ENCODE measurements at places on chromosomes 12 and 14. TPM values are rescaled to one million over a fixed set of nuclear protein-coding genes. Genes with fewer than 3 reads are reported as not detected.

GRCh38 chr14:103408491-103409155 is 23.4 kb downstream of the MARK3 start:
- H3K27ac ChIP-seq, result no peak overlapping the region
- no peaks in the 10 kb centered on the region for H3K27me3 ChIP-seq
- no peak overlapping the region for H3K4me3 ChIP-seq
- DNase-seq, result no peak
- peaks cover 36% of the 10 kb centered on the region for H3K36me3 ChIP-seq

DNA sequence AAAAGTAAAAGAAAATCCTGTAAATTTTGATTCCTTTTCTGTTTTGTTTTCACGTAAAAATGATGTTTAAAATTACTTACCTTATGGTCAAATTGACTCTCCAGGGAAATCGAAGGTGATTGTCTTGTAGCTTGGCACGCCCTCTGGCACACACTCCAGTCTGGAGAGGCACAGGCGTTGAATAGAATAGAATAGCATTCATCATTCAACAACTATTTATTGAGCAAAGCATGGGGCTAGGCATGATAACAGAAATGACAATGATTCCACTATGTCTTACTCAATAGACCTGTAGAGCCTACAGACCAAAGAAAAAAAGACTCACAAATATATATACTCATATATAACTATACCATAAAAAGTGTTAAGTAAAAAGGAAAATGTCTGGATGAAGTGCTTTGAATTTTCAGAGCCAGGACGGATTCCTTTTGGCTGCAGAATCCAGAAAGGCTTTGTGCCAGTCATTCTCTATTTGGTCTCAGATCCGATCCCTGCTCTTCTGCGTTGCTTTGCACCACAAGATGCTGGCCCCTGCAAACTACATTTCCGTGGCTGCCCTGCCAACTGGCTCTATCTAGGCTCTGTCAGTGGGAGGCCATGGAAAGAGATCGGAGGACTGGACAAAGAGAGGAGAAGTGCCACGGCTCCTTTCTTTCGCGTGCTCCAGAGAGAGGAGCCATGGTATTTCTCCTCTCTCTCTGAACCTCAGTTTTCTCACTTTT is 231.8 kb downstream of the CRADD start:
- DNase-seq, result no peak
- H3K36me3 ChIP-seq, result no peaks in the 10 kb centered on the region
- no peak overlapping the region for H3K27ac ChIP-seq
- no peaks in the 10 kb centered on the region for H3K4me1 ChIP-seq

- H3K27ac ChIP-seq, result no peak overlapping the region
- peak overlapping the region; percentile 66 for H3K4me3 ChIP-seq
- peaks cover 72% of the 10 kb centered on the region for H3K27me3 ChIP-seq
These were observed 324 bp upstream of the HOXC9 start for GRCh38 chr12:53999559-54000115.

GRCh38 chr14:56193347-56193746 is 75.1 kb downstream of the PELI2 start:
- H3K4me3 ChIP-seq, result no peak overlapping the region
- H3K27ac ChIP-seq, result no peak overlapping the region
- no peak for DNase-seq
- H3K4me1 ChIP-seq, result no peaks in the 10 kb centered on the region

GRCh38 chr12:70486588-70486987 is 120.5 kb downstream of the KCNMB4 start:
- H3K4me1 ChIP-seq, result no peaks in the 10 kb centered on the region
- no peak overlapping the region for H3K27ac ChIP-seq
- H3K36me3 ChIP-seq, result no peaks in the 10 kb centered on the region
- H3K27me3 ChIP-seq, result no peaks in the 10 kb centered on the region
- H3K4me3 ChIP-seq, result no peak overlapping the region

- H3K4me3 ChIP-seq, result no peak overlapping the region
- H3K27me3 ChIP-seq, result no peaks in the 10 kb centered on the region
- H3K4me1 ChIP-seq, result no peaks in the 10 kb centered on the region
- no peaks in the 10 kb centered on the region for H3K36me3 ChIP-seq
- H3K27ac ChIP-seq, result no peak overlapping the region
These were observed 54.8 kb upstream of the C14orf180 start for GRCh38 chr14:104524726-104525125.

DNA sequence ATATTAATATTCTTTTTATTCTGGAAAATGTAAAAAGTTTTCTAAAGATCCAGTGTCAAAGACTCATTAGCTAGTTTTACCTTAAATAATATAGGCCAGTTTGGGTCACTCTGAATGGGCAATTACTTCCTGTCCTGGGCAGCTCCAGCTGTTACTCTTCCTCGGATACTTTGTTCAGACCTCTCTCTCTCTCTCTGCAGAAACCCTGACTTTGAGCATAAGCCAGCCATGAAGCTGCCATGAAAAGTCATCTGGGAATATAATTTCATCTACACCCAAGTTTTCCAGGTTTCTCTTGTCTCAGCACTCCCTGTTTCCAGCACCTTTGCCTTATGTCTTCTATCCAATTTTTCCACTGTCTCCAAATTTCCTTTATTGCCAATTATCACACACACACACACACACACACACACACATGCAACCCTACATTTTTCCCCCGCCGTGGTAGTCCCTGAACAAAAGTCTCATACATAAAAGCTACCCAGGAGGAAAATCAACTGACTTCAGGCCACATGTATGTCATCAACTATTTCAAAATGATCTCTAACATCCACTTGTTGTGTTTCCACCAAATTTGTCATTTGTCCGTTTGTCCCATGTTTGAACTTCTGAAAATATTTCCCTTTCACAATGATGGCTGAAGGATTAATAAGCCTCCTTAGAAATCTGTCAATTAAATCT is 318.1 kb downstream of the SSPN start:
- H3K4me3 ChIP-seq, result no peak overlapping the region
- H3K36me3 ChIP-seq, result peaks cover 3% of the 10 kb centered on the region
- no peak overlapping the region for H3K27ac ChIP-seq
- DNase-seq, result no peak
- H3K4me1 ChIP-seq, result peaks cover 11% of the 10 kb centered on the region

GRCh38 chr12:79071498-79071897 is 206.9 kb downstream of the SYT1 start:
- H3K27ac ChIP-seq, result no peak overlapping the region
- no peak for DNase-seq
- no peaks in the 10 kb centered on the region for H3K36me3 ChIP-seq

DNA sequence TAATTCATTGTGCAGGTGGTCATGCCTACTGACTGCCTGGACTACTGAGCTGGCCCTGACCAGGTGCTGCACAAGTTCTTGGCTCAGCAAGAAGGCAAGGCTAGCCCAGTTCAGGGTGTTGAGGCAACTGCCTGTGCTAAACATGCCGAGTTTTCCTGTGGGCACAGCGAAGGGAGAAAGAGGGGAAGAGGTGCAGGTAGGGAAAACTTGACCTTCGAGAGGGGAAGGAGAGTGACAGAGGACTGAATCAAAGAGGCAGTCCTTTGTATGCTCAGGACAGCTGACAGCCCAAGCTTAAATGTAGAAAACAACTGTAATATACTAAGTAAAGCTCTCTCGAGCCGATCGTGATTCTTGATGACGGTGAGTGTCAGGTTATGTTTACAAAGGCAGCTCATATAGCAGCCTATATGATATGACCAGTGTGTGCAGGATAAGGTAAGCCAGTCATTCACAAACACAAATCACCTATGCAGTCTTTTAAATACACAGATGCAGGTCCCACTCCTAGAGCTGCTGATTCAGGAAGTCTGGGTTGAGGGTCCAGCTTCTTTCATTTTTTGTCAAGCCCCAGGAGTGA is 2.6 kb downstream of the IRAK3 start:
- H3K27ac ChIP-seq, result no peak overlapping the region
- H3K27me3 ChIP-seq, result 0 out of 2 replicates have a peak, but pooled peaks cover 2% of the 10 kb centered on the region
- H3K4me3 ChIP-seq, result no peak overlapping the region
- H3K36me3 ChIP-seq, result no peaks in the 10 kb centered on the region

DNA sequence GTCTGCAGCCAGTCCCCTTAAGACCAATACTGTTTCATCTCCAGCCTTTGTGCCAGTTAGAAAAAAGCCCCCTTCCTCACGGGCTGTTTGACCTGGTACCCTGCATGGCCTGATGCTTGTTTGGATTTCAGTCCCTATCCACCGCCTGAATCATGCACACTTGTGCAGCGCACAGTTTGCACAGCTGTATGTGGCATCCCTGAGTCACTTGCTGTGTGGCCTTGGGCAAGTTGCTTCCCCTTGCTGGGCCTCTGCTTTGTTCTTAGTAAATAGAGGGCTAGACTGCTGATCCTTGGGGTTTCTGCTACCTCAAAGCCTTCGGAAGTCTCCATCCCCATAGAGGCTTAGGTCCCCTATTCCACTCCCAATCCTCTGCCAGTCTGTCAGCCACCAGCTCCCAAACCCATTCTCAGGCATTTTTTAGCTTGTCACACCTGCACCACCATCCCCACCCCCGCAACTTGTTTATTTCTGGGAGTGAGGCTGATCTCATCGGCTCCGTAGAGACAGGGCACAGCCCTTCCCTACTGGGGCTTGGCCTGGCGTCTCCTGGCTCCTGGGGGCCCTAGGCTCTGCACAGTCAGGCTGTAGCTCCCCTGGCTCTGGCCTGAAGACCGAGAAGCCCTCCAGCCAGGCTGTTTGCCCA is 8.8 kb downstream of the KRT80 start:
- no peak overlapping the region for H3K4me3 ChIP-seq
- DNase-seq, result no peak
- H3K27me3 ChIP-seq, result no peaks in the 10 kb centered on the region

DNA sequence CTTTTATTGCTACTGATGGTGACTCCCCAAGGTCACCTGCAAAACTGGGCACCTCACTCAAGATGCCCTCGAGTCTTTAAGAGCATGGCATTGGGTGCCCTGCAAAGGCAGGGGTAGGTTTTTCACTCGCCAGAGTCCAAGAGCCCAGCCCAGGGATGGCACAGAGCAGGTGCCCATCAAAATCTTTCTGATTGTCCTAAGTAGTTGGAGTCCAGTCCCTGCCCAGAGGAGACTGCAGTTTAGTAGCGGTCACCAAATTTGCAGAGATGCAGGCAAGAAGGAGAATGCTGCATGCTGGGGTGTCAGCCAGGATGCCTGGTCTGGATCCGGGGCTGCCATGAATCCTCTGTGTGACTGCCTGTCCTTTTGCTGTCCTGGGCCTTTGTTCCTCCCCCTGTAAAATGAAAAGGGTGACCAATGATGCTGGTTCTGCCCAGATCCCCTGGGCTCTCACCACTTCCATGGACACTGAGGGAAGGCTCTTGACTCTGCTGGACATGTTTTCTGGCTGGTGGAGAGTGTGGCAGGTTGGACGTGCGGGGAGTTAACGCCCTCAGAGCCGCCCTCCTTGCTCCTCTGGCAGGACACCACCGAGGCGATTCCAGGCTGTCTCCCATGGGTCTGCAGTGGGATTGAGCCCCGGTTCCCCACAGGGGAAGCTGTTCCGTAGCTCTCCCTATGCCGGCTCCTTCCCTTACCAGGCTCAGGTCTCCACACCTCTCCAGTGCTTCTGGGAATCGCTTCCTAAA is 41.3 kb downstream of the DLK1 start:
- H3K27me3 ChIP-seq, result no peaks in the 10 kb centered on the region
- H3K4me3 ChIP-seq, result no peak overlapping the region
- peaks cover 37% of the 10 kb centered on the region for H3K4me1 ChIP-seq
- H3K27ac ChIP-seq, result no peak overlapping the region

DNA sequence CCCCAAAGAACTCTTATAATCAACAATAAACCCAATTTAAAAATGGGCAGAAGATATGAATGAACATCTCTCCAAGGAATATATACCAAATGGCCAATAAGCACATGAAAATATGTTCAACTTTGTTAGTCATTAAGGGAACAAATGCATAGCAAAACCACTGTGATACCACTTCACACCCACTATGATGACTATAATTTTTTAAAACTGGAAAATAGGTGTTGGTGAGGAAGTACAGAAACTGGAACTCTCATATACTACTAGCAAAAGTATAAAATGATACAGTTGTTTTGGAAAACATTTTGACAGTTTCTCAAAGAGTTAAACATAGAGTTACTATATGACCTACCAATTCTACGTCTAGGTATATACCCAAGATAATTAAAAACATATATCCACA is 9.4 kb upstream of the HEATR5A start:
- H3K36me3 ChIP-seq, result no peaks in the 10 kb centered on the region
- H3K27ac ChIP-seq, result no peak overlapping the region
- H3K4me3 ChIP-seq, result no peak overlapping the region
- peaks cover 8% of the 10 kb centered on the region for H3K4me1 ChIP-seq

- no peak overlapping the region for H3K27ac ChIP-seq
- H3K4me1 ChIP-seq, result peaks cover 25% of the 10 kb centered on the region
- H3K36me3 ChIP-seq, result peaks cover 4% of the 10 kb centered on the region
- no peak overlapping the region for H3K4me3 ChIP-seq
These were observed 7.6 kb downstream of the ARL6IP4 start for GRCh38 chr12:122988036-122988435.

GRCh38 chr14:22497671-22498093 is 91.3 kb downstream of the DAD1 start:
- no peak overlapping the region for H3K4me3 ChIP-seq
- no peak overlapping the region for H3K27ac ChIP-seq
- DNase-seq, result no peak
- no peaks in the 10 kb centered on the region for H3K4me1 ChIP-seq
- H3K36me3 ChIP-seq, result no peaks in the 10 kb centered on the region

GRCh38 chr14:27320261-27320660 is 722.4 kb upstream of the NOVA1 start:
- H3K4me3 ChIP-seq, result no peak overlapping the region
- DNase-seq, result no peak
- no peak overlapping the region for H3K27ac ChIP-seq
- no peaks in the 10 kb centered on the region for H3K4me1 ChIP-seq
- no peaks in the 10 kb centered on the region for H3K36me3 ChIP-seq
- H3K27me3 ChIP-seq, result no peaks in the 10 kb centered on the region

GRCh38 chr12:121300083-121300819 is 3.7 kb upstream of the CAMKK2 start:
- H3K4me1 ChIP-seq, result peaks cover 31% of the 10 kb centered on the region
- no peaks in the 10 kb centered on the region for H3K27me3 ChIP-seq
- no peaks in the 10 kb centered on the region for H3K36me3 ChIP-seq
- no peak overlapping the region for H3K4me3 ChIP-seq
- no peak for DNase-seq
- no peak overlapping the region for H3K27ac ChIP-seq

DNA sequence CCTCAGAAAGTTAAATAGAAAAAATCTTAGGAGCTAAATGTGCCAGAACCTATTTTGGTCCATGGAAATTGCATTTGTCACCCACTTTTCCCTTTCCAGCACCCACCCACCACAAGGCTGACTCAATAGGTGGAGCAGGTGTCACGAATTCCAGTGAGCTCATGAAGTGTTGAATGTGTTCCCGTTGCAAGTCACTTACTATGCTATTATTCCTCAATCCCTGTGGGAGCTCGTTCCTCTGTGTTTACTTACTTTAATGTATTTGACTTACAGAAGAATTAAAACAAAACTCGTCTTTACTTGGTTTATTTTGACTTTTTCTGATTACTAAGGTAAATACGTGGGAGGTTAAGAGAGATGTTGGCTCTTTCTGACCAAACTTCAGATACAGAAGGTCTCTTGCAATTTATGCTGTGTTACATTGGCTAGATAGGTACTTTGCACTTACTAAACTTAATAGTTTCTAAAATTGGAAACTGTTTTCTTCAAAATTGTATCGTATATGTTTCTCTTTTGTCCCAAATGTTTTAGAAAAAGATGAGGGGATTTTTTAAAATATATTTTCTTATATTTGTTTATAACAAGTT is 269.4 kb upstream of the NOVA1 start:
- H3K4me3 ChIP-seq, result no peak overlapping the region
- H3K36me3 ChIP-seq, result no peaks in the 10 kb centered on the region
- no peak for DNase-seq
- H3K27me3 ChIP-seq, result no peaks in the 10 kb centered on the region
- no peak overlapping the region for H3K27ac ChIP-seq
- no peaks in the 10 kb centered on the region for H3K4me1 ChIP-seq

PLEK2 gene
- 1.9 TPM for total RNA-seq

COX8C gene
- not detected for total RNA-seq

KRT85 gene
- total RNA-seq, result not detected

SPATS2 gene
- 27.2 TPM for total RNA-seq

BBOF1 gene
- 2.3 TPM for total RNA-seq

RASSF8 gene
- 10.4 TPM for total RNA-seq

PTGDR gene
- total RNA-seq, result not detected

NYNRIN gene
- total RNA-seq, result 1.1 TPM

TGM1 gene
- 3.2 TPM for total RNA-seq

PROX2 gene
- total RNA-seq, result not detected
